NCI-H1048 (cell line): ENCODE measurements at places on chromosomes 4 and X.

- DNase-seq: no peak
Observed at GRCh38 chr4:83556816-83557215, 20.9 kb downstream of the GPAT3 start.

DNA sequence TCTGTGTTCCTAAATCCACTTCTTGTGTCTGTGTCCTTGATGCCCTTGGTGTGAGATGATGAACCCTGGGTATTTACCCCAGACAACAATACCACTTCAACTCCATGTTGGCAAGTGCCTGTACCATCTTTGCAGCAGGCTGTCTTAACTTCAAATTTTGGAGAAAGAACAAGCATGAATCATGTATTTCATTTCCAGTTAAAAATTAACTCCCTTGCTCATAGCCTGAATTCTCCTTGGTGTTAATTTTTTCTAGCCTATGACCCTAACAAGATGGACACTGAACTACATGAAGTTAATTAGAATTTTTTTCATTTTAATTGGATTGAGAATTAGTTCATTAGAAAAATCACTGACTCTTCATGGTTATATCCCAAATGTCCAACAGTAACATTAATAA lies 267.8 kb upstream of the INTU start:
- no peak for DNase-seq

GRCh38 chr4:71198958-71199357 lies 139.9 kb upstream of the SLC4A4 start:
- DNase-seq: no peak

- DNase-seq: no peak
Observed at GRCh38 chrX:75291611-75292010, 17.7 kb downstream of the UPRT start.

- DNase-seq: no peak
Observed at GRCh38 chr4:148225639-148226038, 216.6 kb downstream of the NR3C2 start.

DNA sequence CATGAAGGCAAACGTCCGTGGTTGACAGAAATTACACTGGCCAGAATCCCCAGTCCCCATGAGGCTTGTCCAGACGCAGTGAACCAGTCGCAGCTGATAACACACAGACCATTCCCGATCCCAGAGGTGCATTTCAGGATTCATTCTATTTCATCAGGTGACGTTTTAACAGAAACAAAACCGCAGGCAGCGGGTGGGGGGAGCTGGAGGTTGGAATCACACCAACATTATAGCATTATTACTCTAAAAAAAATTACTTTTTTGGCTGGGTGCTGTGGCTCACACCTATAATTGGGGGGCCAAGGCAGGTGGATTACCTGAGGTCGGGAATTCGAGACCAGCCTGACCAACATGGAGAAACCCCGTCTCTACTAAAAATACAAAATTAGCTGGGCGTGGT lies 25.2 kb downstream of the NOP14 start:
- no peak for DNase-seq

DNA sequence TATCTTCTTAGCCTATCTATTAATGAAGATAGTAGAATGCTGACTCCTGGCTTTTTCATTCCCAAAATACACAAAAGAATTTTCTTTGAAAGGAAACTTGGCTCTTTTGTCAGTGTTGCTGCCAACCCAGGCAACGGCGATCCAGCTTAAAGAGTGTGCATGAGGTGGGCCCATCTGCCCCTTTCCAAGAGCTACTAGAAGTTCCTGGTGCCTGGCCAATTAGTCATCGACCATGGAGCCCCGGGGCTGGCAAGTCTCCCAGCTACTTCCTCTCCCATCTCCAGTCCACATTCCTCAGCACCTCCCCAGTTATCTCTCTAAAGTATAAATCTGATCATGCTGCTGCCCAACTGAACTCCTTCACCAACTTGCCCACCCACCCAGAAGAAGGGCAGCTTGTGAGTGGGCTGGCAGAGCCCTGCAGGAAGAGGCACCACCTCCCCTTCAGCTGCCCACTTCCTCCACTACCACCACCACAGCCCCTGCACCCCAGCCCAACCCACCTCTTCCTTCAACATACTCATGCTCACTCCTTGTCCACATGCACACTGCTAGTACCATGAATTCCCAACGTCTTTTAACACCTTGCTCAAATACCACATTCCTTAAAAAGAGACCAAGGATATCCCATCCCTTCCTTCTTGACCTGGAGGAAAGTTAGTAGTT lies 158.2 kb upstream of the MAP3K15 start:
- DNase-seq: no peak

DNA sequence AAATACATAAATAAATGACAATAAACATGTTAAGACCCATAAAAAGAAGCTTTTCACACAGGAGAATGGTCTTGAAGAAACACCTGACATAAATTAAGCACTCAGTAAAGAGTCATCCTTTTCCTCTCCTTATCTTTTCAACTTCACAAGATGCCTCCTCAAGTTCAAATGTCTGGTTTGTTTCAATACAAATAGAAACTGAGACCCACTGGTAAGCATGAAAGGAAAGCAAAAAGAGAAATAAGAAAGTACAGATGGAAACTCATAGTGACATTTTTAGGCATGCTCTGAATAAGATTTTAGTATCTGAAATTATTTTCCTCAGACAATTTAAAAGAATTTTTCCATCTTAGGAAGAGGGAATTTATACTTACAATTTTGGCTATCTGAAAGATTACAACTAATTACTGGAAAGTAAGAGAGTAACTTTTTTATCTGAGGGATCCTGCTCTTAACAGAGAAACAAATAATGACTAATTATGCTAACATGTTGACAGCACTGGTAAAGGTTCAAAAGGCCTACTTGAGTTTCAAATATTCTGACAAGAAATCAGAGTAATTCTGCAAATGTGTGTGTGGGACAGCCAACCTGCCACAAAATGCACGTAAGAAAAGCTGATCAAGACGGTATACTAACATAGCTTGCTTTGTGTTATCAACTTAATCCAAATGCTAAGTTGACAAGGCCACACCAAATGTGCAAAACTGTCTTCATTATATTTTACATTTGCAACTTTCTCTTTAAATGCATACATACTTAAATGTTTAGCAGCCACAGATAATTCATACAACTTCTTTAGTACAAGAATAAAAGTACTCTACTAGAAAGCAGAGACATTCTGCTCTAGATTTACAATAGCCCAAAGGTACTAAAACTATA lies 113.0 kb downstream of the IQCM start:
- DNase-seq: no peak

- DNase-seq: no peak
Observed at GRCh38 chr4:125801373-125801772, 486.6 kb downstream of the FAT4 start.

DNA sequence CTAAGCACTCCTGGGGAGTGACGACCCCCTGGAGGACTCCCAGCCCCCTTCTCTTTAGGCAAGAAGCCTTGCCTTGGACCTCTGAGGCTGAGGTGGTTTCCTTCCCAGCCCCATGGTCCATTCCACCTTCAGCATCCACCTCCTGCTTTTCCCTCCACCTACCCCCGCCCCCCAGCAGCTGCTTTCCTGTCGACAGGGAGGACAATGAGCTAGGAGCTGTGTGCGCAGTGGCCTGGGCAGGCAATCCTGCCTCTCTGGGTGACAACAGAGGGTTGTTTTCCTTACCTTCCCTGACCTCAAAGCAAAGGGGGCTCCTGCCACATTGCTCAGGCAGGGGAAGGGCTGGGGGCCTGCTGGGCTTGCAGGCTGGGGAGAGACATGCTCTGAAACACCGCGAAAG lies 123.5 kb downstream of the BCOR start:
- DNase-seq: no peak

- no peak for DNase-seq
Observed at GRCh38 chrX:42248226-42248625, 324.9 kb upstream of the CASK start.

GRCh38 chr4:158781963-158782362 lies 13.1 kb downstream of the FNIP2 start:
- DNase-seq: no peak
